ENCODE measurements at places on chromosomes 2 and 18.

DNA sequence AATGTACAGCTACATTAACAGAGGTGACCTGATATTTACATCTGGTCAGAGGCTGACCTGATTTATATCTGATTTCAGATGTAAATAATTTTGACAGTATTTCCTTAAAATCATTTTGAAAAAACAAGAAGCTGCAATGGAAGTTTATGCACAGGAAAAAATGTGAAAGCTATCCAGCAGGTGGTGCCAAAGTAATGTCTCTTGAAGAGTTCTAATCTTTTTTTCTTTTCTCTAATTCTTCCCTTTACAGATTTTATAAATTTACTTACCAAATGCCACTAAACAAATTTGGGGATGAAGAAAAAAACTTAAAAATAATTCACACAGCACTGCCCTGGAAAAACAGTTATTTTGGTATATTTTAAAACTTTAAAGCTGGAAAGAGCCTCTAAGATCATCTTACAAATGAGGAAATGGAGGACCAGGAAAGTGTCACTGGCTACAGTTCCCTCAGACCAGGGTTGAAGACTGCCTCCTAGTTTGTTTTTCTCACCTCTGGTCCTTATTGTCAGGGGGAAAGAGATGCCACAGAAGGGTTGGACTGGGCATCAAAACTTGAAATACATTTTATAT lies 16.4 kb upstream of the FBLN7 start:
- H3K27me3 ChIP-seq, result no peaks in the 10 kb centered on the region
- no peak overlapping the region for H3K4me3 ChIP-seq
- H3K27ac ChIP-seq, result no peak overlapping the region
- peaks cover 21% of the 10 kb centered on the region for H3K36me3 ChIP-seq

GRCh38 chr2:17935242-17935885 lies 56.9 kb downstream of the KCNS3 start:
- H3K36me3 ChIP-seq, result no peaks in the 10 kb centered on the region

GRCh38 chr2:173568054-173568453 lies 213.4 kb downstream of the CDCA7 start:
- peaks cover 4% of the 10 kb centered on the region for H3K4me1 ChIP-seq
- DNase-seq, result no peak
- H3K27ac ChIP-seq, result no peak overlapping the region
- peaks cover 35% of the 10 kb centered on the region for H3K27me3 ChIP-seq
- no peaks in the 10 kb centered on the region for H3K36me3 ChIP-seq

DNA sequence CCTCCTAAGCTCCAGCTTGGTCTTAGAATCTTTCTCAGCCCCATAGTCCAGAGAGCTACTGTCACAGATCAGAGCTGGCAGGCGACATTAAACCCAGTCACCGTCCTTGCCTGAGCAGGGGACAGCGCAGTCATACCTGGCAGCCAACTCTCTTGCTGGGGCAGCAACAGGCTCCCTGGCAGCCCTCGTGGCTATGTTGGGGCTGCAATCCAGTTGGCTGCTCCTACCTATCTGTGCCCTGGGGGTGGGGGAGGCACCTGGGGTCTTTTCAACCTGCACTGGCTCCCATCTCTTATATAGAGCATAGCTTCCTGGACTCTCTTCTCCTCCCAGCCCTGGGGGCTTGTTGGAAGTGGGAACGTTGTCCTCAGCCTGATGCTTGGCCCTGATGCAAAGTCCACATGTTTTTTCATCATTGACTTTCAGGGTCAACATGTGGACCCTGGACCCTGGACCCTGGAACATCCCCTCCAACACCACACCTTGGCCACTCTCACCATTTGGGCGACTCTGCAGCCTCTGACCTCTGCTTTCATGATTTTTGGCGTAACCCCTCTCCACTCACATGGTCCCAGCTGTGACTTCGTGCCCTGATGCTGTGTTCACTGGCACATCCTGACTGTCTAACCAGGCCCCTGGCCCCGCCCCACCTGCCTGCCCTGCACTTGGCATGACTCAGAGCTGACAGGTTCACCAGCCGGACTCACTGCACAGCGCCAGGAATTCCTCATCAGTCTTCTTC lies 45.6 kb downstream of the ATOH8 start:
- H3K4me1 ChIP-seq, result peaks cover 9% of the 10 kb centered on the region
- H3K36me3 ChIP-seq, result no peaks in the 10 kb centered on the region
- no peak overlapping the region for H3K27ac ChIP-seq

DNA sequence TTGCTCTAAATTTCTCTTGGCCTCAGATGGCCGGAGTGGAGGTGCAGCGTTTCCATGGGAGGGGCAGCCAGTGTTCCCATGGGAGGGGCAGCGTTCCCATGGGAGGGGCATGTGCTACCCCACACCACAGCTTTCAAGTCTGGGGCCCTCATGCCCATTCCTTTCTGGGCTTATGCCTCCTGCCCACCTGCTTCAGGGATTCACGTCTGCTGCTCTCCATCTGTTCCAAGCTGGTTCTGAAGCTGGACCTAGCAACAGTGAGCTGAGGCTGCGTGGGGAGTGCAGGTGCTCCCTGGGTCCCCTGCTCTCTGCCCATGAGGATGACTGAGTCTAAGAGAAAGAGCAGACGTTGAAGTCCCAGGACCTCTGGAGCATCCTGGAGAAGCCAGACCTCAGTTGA lies 243.1 kb upstream of the PXDN start:
- peaks cover 9% of the 10 kb centered on the region for H3K4me1 ChIP-seq
- H3K36me3 ChIP-seq, result no peaks in the 10 kb centered on the region
- peaks cover 10% of the 10 kb centered on the region for H3K27me3 ChIP-seq
- H3K27ac ChIP-seq, result no peak overlapping the region
- no peak overlapping the region for H3K4me3 ChIP-seq
- DNase-seq, result no peak

- no peak overlapping the region for H3K27ac ChIP-seq
- no peaks in the 10 kb centered on the region for H3K27me3 ChIP-seq
- H3K4me1 ChIP-seq, result peaks cover 10% of the 10 kb centered on the region
- no peaks in the 10 kb centered on the region for H3K36me3 ChIP-seq
- no peak overlapping the region for H3K4me3 ChIP-seq
Observed at GRCh38 chr2:206095536-206096332, 9.8 kb upstream of the INO80D start.

- no peak overlapping the region for H3K27ac ChIP-seq
- DNase-seq, result no peak
- peaks cover 6% of the 10 kb centered on the region for H3K4me1 ChIP-seq
- peaks cover 9% of the 10 kb centered on the region for H3K27me3 ChIP-seq
Observed at GRCh38 chr2:144546933-144547332, 27.0 kb upstream of the ZEB2 start.

DNA sequence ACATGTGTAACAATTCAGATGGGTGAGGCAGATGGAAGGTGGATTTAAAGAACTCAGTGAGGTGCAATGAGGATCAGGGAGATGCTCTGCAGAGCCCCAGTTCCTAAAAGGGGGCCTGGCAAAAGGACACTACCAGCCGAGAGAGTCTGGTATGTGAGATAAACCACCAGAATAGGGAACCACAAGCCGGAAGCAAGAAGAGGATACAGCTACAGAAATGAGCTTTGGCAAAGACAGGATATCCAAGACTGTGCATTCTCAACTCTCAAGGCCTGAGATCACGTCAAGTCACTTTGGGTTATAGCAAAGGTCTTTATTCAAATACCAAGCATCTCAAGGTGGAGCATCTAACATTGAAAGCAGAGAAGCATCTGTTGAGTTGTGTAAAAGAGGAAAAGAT lies 293.5 kb downstream of the ARHGAP15 start:
- H3K4me1 ChIP-seq, result peaks cover 67% of the 10 kb centered on the region
- H3K27ac ChIP-seq, result peak overlapping the region; percentile 15
- H3K4me3 ChIP-seq, result no peak overlapping the region
- DNase-seq, result no peak

- no peak for DNase-seq
- no peaks in the 10 kb centered on the region for H3K4me1 ChIP-seq
- H3K36me3 ChIP-seq, result no peaks in the 10 kb centered on the region
Observed at GRCh38 chr2:8193686-8194615, 487.9 kb upstream of the ID2 start.

- H3K4me1 ChIP-seq, result no peaks in the 10 kb centered on the region
- H3K4me3 ChIP-seq, result no peak overlapping the region
- DNase-seq, result no peak
- H3K27me3 ChIP-seq, result peaks cover 10% of the 10 kb centered on the region
Observed at GRCh38 chr2:114542695-114543094, 100.3 kb downstream of the DPP10 start.

- peak; percentile 56 for DNase-seq
- H3K27ac ChIP-seq, result peak overlapping the region; percentile 44
Observed at GRCh38 chr2:173149491-173149890, 73.8 kb downstream of the MAP3K20 start.

- no peaks in the 10 kb centered on the region for H3K36me3 ChIP-seq
- no peaks in the 10 kb centered on the region for H3K4me1 ChIP-seq
- no peak overlapping the region for H3K27ac ChIP-seq
Observed at GRCh38 chr2:239824866-239825704, 200.1 kb downstream of the NDUFA10 start.

DNA sequence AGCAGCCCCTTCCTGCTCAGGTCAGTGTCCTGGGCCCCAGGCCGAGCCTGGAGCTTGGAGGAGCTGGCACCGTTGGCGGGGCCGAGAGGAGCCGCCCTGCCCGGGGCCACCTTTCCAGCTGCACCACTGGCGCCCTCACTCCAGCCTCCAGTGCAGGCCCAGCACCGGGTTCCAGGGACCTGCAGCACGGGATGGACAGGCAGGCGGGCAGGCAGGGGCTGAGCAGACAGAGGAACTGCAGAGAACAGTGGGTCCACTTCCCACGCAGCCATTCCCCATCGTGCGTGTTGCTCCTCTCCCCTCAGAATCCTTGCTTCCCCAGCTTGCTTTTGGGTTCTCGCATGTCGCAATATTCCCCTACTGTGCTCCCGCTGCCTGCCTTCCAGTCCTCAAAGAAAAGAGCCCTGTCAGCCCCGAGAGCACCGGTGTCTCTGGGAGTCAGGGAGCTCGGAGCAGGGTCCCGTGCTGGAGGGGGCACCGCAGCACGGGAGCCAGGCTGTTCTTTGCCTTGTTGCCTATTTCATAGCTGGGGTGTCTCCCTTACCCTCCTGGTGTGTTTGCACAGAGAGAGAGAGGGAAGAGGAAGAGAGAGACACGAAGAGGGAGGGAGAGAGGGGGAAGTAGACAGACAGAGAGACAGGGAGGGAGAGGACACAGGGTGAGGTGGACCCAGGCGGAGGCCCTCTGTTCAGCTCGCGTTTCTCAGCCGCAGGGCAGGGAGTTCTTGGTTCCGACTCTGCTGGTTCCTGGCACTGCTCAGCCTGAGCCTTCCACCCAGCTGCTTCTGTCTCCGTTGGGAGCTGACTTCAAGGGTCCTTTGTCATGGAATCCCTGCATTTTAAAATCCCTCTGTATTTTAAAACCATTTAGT lies 126.0 kb downstream of the MBP start:
- H3K27ac ChIP-seq, result no peak overlapping the region
- no peaks in the 10 kb centered on the region for H3K27me3 ChIP-seq
- peaks cover 26% of the 10 kb centered on the region for H3K4me1 ChIP-seq
- peaks cover 31% of the 10 kb centered on the region for H3K36me3 ChIP-seq
- no peak overlapping the region for H3K4me3 ChIP-seq

GRCh38 chr2:121944072-121944831 lies 188.8 kb downstream of the TSN start:
- H3K4me1 ChIP-seq, result no peaks in the 10 kb centered on the region
- no peak for DNase-seq
- H3K27me3 ChIP-seq, result peaks cover 4% of the 10 kb centered on the region
- H3K4me3 ChIP-seq, result no peak overlapping the region
- no peak overlapping the region for H3K27ac ChIP-seq

GRCh38 chr2:59463426-59463825 lies 1090.0 kb downstream of the BCL11A start:
- no peaks in the 10 kb centered on the region for H3K27me3 ChIP-seq
- H3K4me3 ChIP-seq, result no peak overlapping the region
- no peaks in the 10 kb centered on the region for H3K36me3 ChIP-seq
- H3K4me1 ChIP-seq, result peaks cover 2% of the 10 kb centered on the region

- H3K27me3 ChIP-seq, result no peaks in the 10 kb centered on the region
- H3K36me3 ChIP-seq, result peaks cover 31% of the 10 kb centered on the region
- H3K4me1 ChIP-seq, result peaks cover 40% of the 10 kb centered on the region
Observed at GRCh38 chr2:207087046-207087902, 78.5 kb downstream of the KLF7 start.

- H3K27ac ChIP-seq, result peak overlapping the region; percentile 3
- no peak overlapping the region for H3K4me3 ChIP-seq
- no peak for DNase-seq
- H3K36me3 ChIP-seq, result no peaks in the 10 kb centered on the region
- no peaks in the 10 kb centered on the region for H3K27me3 ChIP-seq
Observed at GRCh38 chr18:24381126-24381525, 16.5 kb downstream of the OSBPL1A start.

- H3K36me3 ChIP-seq, result no peaks in the 10 kb centered on the region
- H3K27ac ChIP-seq, result no peak overlapping the region
- H3K27me3 ChIP-seq, result peaks cover 27% of the 10 kb centered on the region
Observed at GRCh38 chr18:2111456-2111855, 459.8 kb downstream of the METTL4 start.

DNA sequence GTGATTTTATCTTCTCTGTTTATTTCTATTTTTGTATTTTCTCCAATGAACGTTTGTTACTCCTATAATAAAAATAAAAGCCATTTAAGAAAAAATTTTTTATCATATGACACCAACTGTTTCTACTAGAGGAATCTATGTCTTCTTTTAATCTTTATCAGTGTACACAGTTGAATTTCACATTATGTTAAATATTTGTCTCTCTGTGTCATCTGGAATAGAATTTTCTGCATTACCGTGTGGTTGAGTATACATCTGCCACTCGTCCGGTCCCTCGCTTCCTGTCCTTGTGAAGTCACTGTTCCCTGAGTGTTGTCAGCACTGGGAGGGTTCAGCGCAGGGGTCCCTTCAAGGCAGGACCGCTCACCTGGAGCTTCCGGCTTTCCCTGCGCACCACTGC lies 99.2 kb downstream of the LDLRAD4 start:
- H3K4me3 ChIP-seq, result no peak overlapping the region
- H3K27me3 ChIP-seq, result no peaks in the 10 kb centered on the region
- no peak overlapping the region for H3K27ac ChIP-seq
- H3K36me3 ChIP-seq, result peaks cover 25% of the 10 kb centered on the region

- H3K27ac ChIP-seq, result no peak overlapping the region
- no peak for DNase-seq
- H3K4me3 ChIP-seq, result no peak overlapping the region
- no peaks in the 10 kb centered on the region for H3K36me3 ChIP-seq
Observed at GRCh38 chr2:182587831-182588230, 128.2 kb upstream of the DNAJC10 start.

GRCh38 chr2:215622837-215623236 lies 187.0 kb upstream of the FN1 start:
- peaks cover 8% of the 10 kb centered on the region for H3K4me1 ChIP-seq
- no peak overlapping the region for H3K4me3 ChIP-seq
- H3K27me3 ChIP-seq, result peaks cover 29% of the 10 kb centered on the region
- H3K27ac ChIP-seq, result no peak overlapping the region

DNA sequence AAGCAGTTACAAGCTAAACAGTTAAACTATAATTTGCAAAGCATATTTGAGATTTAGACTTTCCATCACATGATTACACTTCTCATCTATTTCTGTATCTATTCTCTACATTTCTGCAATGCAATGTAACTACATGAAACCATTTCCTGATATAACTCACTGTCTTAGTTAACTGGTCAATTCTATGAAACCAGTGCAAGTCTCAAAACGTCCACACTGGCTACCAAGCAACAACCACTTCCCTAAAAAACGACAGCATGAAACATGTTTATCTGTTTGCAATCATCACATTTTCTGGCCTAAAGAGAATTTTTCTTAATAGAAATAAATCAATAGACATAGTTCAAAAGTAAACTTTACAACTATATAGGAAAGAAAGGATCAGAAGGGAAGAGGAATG lies 17.4 kb downstream of the FECH start:
- no peaks in the 10 kb centered on the region for H3K27me3 ChIP-seq
- H3K27ac ChIP-seq, result no peak overlapping the region
- no peak for DNase-seq
- H3K36me3 ChIP-seq, result peaks cover 91% of the 10 kb centered on the region
- no peaks in the 10 kb centered on the region for H3K4me1 ChIP-seq
